ENCODE measurements at places on chromosomes 4 and X.

DNA sequence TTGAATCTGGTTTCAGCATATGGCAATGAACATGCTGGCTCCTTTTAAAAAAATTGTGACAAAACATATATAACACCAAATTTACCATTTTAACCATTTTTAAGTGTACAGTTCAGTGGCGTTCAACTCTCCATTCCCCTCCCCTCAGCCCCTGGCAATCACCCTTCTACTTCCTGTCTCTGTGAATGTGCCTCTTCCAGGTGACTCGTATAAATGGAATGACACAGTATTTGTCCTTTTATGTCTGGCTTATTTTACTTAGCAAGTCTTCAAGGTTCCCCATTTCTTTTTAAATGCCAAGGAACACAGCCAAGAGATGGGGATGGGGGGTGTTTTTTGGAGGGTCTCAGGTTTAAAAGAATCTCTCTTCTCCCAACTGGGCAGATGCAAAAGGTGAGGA is 35.4 kb upstream of the BCLAF3 start:
- DNase-seq: no peak

GRCh38 chr4:1576961-1577821 is 106.9 kb downstream of the FAM53A start:
- no peak for DNase-seq

DNA sequence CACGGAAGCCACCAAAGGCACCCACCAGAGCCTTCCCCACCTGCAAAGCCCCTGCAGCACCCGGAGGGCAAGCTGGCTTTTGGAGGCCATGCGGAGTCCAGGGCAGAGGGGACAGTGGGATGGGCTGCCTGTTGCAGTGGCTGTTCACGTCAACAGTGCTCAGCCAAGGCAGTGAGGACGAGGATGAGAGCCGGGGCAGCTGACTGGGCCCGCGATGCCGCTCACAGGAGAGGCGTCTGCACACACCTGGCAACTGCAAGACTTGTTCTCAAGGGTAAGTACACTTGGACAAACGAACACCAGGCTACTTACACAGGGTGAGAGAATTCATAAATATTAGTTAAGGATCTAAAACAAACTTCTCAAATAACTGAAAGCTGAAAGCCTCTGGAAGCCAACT is 19.6 kb downstream of the FGFR3 start:
- no peak for DNase-seq

- DNase-seq: no peak
Observed at GRCh38 chrX:24574743-24575142, 72.4 kb downstream of the PCYT1B start.

GRCh38 chr4:38765382-38765781 is 17.4 kb downstream of the TLR10 start:
- no peak for DNase-seq

- no peak for DNase-seq
Observed at GRCh38 chrX:43581167-43581566, 74.9 kb upstream of the MAOA start.

GRCh38 chr4:121200795-121201472 is 36.8 kb upstream of the TNIP3 start:
- DNase-seq: no peak

- no peak for DNase-seq
Observed at GRCh38 chr4:24912252-24913118, at the start of gene CCDC149. Gene CCDC149 (minus strand): TSS chr4:24913042. CDS start chr4:24912864, 178 bp downstream.

GRCh38 chrX:7444967-7445366 is 297.0 kb upstream of the PUDP start:
- DNase-seq: no peak

- DNase-seq: no peak
Observed at GRCh38 chrX:70324326-70324725, 34.4 kb downstream of the KIF4A start.

- DNase-seq: no peak
Observed at GRCh38 chr4:88599298-88599697, 7.0 kb downstream of the HERC3 start.
